ENCODE measurements at places on chromosomes 1 and 21.

DNA sequence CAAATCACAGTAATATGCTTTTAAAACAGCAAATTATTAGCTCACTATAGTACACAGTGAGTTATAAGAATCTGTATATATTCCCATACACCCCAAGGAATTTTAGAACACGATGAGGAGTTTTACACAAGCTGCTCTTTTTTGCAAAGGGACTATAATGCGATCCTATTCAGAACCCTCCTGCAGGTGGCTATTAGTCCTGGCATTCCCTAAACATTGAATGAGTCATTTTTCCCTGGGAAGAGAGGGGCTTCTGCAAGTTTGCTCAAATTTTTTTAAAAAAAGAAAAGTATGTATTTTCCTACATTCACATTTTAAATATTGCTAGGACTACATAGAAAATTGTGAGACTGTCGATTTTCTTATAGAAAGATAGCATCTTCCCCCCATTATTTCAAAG is 106.3 kb downstream of the COL11A1 start:
- no peak for DNase-seq

DNA sequence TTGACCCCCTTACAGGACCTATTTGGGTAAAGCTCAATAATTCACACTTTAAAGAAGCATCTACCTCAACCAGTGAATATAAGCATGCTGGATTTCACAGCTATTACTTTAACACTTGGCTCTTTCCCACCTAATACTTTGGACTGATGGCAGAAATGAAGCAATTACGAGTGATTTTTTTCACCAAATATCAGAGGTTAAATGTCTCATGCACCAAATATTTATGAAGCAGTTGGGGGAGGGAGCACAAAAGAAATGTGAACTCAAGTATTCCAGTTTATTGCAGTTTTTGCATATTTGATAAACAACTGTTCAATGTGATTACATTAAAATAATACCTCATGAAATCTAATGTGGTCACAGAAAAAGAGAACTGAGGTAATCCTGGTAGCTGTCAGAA is 223.6 kb downstream of the LRRC7 start:
- DNase-seq = no peak

- DNase-seq = peak; percentile 90
Measured at GRCh38 chr1:115840605-115841460, at the start of gene NHLH2. Gene NHLH2 (minus strand): TSS chr1:115841126. CDS start chr1:115838372, 2,754 bp downstream.

GRCh38 chr1:94920061-94920460 is 6.8 kb downstream of the CNN3 start:
- no peak for DNase-seq

DNA sequence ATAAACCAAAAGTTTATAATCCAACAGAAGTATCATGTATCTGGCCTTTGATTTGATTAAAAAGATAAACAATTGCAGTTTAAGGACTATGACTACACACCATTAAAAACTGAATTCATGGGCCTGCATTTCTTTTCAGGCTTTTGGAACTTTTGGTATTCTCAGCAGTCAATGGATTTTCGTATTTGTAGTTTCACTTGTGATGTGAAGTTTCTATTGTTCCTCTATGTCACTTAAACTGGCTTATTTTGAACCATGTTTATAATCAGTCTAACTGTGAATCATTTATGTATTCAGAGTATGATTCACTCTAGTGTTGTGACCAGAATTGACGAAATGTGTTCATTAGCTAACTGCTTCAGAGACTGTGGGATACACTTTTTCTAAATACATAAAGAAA is 132.9 kb downstream of the COQ8A start:
- DNase-seq = no peak

GRCh38 chr1:11617314-11617713 is 36.9 kb downstream of the FBXO2 start:
- DNase-seq = no peak

DNA sequence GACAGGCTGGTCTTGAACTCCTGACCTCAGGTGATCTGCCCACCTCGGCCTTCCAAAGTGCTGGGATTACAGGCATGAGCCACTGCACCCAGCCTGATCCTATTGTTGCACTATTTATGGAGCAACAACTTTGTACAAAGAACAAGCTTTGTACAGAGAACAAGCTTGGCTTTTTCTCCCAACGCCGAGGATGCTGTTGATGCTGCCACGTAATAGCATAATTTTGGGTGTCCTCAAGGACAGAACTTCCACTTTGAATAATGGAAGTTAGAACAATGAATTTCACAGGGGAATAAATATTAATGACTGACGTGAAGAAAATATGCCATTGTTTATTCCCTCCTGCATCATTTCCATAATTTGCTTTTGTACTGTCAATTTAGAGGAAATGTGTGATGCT is 12.8 kb upstream of the RBP7 start:
- no peak for DNase-seq

DNA sequence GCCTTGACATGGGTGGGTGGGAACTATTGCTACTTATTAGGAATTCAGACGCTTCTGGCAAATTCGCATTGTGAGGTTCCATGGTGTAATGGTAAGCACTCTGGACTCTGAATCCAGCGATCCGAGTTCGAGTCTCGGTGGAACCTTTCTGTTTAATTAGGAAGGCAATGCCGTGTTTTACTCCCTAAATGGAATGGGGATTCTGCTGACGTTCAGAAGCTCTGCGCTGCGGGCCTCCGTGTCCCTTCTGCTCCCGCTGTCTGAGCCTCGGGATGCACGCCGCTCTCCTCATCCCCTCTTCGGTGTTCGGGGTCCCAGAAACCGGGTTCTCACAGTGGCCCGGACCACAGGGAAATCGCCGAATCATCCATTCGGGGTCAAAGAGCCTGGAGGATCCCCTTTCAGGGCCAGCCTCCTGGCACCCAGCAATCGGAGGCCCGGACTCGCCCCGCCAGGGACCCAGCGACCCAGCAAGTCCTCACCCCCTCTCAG is 280.3 kb downstream of the FAM72C start:
- no peak for DNase-seq

GRCh38 chr1:239682960-239683359 is 296.6 kb downstream of the CHRM3 start:
- no peak for DNase-seq

DNA sequence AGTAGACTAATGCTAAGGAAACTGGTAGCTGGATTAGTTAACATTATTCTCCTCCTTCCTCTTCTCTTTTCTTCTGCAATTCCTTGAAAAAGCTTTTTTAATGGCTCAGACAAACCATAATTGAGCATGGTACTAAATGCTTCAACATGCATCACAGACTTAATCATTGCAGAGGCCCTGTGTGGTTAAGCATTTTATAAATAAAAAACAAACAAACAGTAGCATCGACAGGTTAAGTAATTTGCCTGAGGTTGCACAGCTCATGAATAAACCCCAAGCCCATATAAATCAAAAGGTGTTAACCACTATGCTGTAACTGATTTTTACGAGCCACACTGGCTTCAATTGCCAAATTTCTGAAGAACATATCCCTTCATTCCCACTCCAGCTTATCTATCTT is 462.1 kb downstream of the LMO4 start:
- DNase-seq = no peak

GRCh38 chr1:85952460-85952859 is 204.1 kb downstream of the COL24A1 start:
- peak; percentile 15 for DNase-seq

DNA sequence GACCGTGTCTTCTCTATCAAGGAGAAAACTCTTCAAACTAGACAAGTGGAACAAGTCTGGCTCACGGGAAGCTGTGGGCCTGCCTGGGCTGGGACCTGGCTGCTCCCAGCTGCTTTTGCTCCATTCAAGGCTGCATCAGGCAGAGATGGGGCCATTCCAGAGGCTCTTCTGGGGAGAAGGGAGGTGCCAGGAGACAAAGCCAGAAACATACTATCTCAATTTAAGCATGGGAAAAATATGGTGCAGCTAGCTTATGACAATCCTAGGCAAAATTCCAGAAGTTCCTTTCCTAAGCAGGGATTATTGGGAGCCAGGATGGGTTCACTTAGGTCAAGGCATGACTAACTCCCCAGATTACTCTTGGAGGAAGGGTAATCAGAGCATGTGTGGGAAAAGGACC is 90.8 kb upstream of the SLC2A1 start:
- no peak for DNase-seq

GRCh38 chr21:31501926-31502325 is 157.6 kb upstream of the SOD1 start:
- DNase-seq = no peak

GRCh38 chr1:156413391-156414246 is 44.6 kb downstream of the RHBG start:
- peak; percentile 48 for DNase-seq

DNA sequence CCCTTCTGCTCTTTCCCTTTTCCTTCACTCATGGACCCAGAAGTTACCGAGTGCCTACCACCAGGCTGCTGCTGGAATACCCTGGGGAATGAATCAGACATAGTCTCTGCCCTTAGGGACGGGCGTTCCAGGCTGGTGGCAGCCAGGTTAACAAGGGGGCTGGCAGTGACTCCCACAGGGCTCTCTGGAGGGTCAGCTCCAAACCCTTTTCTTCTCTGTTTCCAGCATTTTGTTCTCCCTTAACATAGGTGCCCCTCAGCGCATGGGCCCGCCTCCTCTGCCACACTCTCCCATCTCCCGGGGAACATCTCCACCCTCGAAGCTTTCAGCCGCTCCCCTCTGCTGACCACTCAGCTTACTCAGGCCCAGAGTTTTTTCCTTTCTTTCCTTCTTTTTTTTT is 62.9 kb upstream of the LRP8 start:
- no peak for DNase-seq

- DNase-seq = peak; percentile 3
Measured at GRCh38 chr1:66764994-66765578, 12.8 kb downstream of the DYNLT5 start.

GRCh38 chr1:202164271-202165037 is 4.1 kb upstream of the PTPN7 start:
- no peak for DNase-seq

- no peak for DNase-seq
Measured at GRCh38 chr1:198228925-198229324, 72.1 kb downstream of the NEK7 start.

DNA sequence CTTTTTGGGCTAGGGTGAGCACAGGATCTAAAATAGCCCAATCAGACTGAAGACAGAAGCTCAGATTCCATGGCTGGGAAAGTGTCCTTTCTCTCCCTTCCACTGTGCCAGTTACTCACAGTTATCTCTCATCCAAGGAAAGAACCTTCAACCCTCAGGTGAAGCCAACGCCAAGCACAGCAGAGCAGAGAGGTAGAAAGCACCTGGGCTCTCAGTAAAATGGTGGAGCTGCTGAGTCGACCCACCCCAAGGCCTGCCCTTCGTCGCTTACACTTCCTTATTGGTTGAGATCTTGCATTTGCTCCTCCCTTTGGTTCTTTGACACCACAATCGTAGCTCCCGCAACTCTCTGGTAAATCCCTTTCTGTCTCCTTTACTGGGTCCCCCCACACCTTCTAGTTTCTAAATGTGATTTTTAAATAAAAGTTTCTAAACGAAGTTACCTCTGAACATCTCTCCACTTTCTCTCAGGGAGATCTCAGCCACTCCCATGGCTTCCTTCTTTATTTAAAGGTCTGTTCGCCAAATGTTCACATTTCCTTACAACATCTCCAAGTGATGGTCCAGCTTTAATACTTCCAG is 27.5 kb upstream of the SLC30A1 start:
- no peak for DNase-seq

- peak; percentile 32 for DNase-seq
Measured at GRCh38 chr1:169308313-169309039, 59.1 kb downstream of the NME7 start.

DNA sequence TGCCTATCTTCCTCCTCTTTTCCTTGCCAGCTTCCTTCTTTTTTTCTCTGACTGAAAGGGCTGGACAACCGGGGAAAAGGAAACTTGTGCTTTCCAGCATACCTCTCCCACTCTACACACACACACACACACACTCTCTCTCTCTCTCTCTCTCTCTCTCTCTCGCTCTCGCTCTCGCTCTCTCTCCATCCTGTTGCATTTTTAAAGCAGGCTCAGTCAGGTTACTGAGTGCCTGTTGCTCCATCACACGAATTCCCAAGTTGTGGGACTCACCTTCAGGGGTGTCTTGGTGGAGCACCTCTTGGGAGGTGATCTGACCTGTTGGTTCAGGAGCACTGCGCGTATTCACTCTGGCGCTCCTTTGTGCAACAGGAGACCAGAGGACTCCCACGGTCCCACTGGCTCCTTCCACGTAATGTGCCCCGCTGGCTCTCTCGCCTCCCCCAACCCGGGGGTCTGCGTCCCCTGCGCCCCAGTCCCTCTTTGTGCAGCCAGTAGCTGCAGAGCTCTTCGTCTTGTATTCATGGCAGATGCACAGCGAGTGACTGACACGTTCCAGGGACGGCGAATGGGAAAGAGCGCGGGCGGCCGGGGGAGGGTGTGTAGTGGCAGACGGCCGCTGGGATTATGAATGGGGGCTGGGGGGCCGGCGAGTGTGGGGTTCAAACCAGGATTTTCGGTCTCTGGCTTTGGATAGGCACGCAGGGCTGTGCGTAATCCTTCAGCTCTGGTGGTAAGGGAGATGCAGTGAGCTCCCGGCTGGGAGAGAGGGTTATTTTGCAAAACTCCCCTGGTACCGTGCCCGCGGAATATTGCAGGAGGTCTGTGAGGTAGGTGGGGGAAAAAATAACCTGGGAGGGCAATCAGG is 660 bp upstream of the PDE4B start:
- no peak for DNase-seq

GRCh38 chr1:198876371-198876871 is 237.6 kb downstream of the PTPRC start:
- no peak for DNase-seq

GRCh38 chr21:42298657-42299056 is 16.6 kb downstream of the TFF3 start:
- DNase-seq = no peak

- peak; percentile 67 for DNase-seq
Measured at GRCh38 chr21:45403825-45404729, 888 bp upstream of the COL18A1 start.

- no peak for DNase-seq
Measured at GRCh38 chr1:110554871-110555801, 36.2 kb upstream of the KCNA10 start.

GRCh38 chr1:237556911-237557310 is 333.8 kb downstream of the ZP4 start:
- DNase-seq = no peak

- no peak for DNase-seq
Measured at GRCh38 chr1:198295971-198296370, 139.2 kb downstream of the NEK7 start.

GRCh38 chr1:32884726-32885125 is 1.6 kb upstream of the HPCA start:
- DNase-seq = peak; percentile 86
